ENCODE measurements at places on chromosomes 4 and X. TPM values are rescaled to one million over a fixed set of nuclear protein-coding genes. Genes with fewer than 3 reads are reported as not detected.

Gene SMIM10
- 1.8 TPM for total RNA-seq

Gene BST1
- 4.1 TPM for total RNA-seq

Gene ELK1
- total RNA-seq, result 17.5 TPM

Gene TMPRSS11D
- not detected for total RNA-seq

Gene PLAC1
- not detected for total RNA-seq

Gene CAPN6
- 0.13 TPM for total RNA-seq

Gene BGN
- total RNA-seq, result 73.0 TPM

Gene UGT2B15
- total RNA-seq, result not detected

Gene ATP8A1
- 238 TPM for total RNA-seq

Gene HSFX4
- not detected for total RNA-seq

Gene EIF4E
- total RNA-seq, result 144 TPM

Gene PSAPL1
- not detected for total RNA-seq

Gene NEUROG2
- total RNA-seq, result not detected

- H3K36me3 ChIP-seq, result no peaks in the 10 kb centered on the region
- no peak overlapping the region for H3K27ac ChIP-seq
- H3K4me3 ChIP-seq, result no peak overlapping the region
- no peak for DNase-seq
- no peaks in the 10 kb centered on the region for H3K27me3 ChIP-seq
Measured at GRCh38 chr4:73684097-73684496, 56.3 kb upstream of the CXCL8 start.

GRCh38 chr4:76210452-76210851, 3.2 kb downstream of the SCARB2 start:
- H3K4me1 ChIP-seq, result peaks cover 42% of the 10 kb centered on the region
- H3K27me3 ChIP-seq, result no peaks in the 10 kb centered on the region
- H3K36me3 ChIP-seq, result no peaks in the 10 kb centered on the region
- H3K4me3 ChIP-seq, result no peak overlapping the region

GRCh38 chr4:33334416-33334815, 2614.2 kb downstream of the PCDH7 start:
- H3K4me1 ChIP-seq, result no peaks in the 10 kb centered on the region
- no peaks in the 10 kb centered on the region for H3K36me3 ChIP-seq

DNA sequence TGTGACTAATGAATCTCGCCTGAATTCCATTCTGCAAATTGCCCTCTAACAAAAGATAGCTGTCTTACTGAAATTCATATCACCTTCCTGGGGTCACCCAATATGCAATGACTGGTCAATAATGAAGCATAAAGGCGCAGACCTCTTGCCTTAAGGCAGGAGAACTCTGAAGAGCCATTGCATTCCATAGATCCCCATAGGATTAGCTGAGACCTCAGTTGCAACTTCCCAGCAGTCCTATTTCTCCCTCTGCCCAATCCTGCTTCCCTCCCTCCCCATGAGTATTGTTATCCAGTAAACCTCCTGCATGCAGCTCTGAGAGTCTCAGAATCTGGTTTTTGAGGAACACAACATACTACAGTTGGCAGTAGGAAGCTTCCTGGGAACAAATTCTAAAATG, 396.5 kb downstream of the DCAF12L2 start:
- H3K36me3 ChIP-seq, result no peaks in the 10 kb centered on the region
- DNase-seq, result no peak
- no peak overlapping the region for H3K27ac ChIP-seq
- no peaks in the 10 kb centered on the region for H3K27me3 ChIP-seq
- no peaks in the 10 kb centered on the region for H3K4me1 ChIP-seq

- H3K36me3 ChIP-seq, result peaks cover 24% of the 10 kb centered on the region
- no peaks in the 10 kb centered on the region for H3K27me3 ChIP-seq
- no peak overlapping the region for H3K4me3 ChIP-seq
- peak; percentile 0 for DNase-seq
- H3K4me1 ChIP-seq, result peaks cover 16% of the 10 kb centered on the region
- no peak overlapping the region for H3K27ac ChIP-seq
Measured at GRCh38 chr4:1240721-1241465, 8.0 kb downstream of the CTBP1 start.

GRCh38 chrX:118726396-118726795, 1.0 kb upstream of the IL13RA1 start:
- H3K27ac ChIP-seq, result peak overlapping the region; percentile 93
- no peak for DNase-seq
- H3K36me3 ChIP-seq, result no peaks in the 10 kb centered on the region
- no peak overlapping the region for H3K4me3 ChIP-seq
- peaks cover 26% of the 10 kb centered on the region for H3K4me1 ChIP-seq

GRCh38 chr4:97984545-97985131, 158.6 kb downstream of the STPG2 start:
- H3K27ac ChIP-seq, result no peak overlapping the region
- DNase-seq, result no peak
- H3K4me1 ChIP-seq, result no peaks in the 10 kb centered on the region
- H3K4me3 ChIP-seq, result no peak overlapping the region
- no peaks in the 10 kb centered on the region for H3K36me3 ChIP-seq

DNA sequence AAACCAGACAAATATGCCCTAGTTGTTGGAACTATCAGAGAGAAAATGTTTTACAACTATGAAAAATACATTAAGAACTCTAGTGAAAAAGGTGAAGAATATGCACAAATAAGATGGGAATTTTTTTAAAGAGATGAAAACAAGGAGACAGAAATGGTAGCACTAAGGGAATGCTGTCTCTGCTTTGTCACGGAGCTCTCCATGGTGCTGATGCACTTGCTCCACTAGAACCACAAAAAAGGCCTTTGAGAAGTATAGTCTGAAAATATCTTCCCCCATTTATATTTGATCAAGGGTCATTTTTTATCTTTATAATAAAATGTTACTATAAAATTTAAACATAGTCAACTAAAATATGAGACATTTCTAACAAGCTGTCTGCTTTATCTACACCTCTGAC, 1655.5 kb upstream of the AGA start:
- H3K27ac ChIP-seq, result no peak overlapping the region
- H3K4me3 ChIP-seq, result no peak overlapping the region
- no peak for DNase-seq
- H3K27me3 ChIP-seq, result no peaks in the 10 kb centered on the region
- no peaks in the 10 kb centered on the region for H3K4me1 ChIP-seq

- H3K4me3 ChIP-seq, result no peak overlapping the region
- no peak overlapping the region for H3K27ac ChIP-seq
- H3K4me1 ChIP-seq, result peaks cover 14% of the 10 kb centered on the region
- no peak for DNase-seq
- no peaks in the 10 kb centered on the region for H3K27me3 ChIP-seq
Measured at GRCh38 chr4:38313999-38314561, 349.9 kb upstream of the KLF3 start.

- H3K4me3 ChIP-seq, result no peak overlapping the region
- no peaks in the 10 kb centered on the region for H3K27me3 ChIP-seq
- DNase-seq, result no peak
- H3K4me1 ChIP-seq, result no peaks in the 10 kb centered on the region
- H3K27ac ChIP-seq, result no peak overlapping the region
Measured at GRCh38 chrX:78123190-78123589, 16.3 kb downstream of the TAF9B start.

DNA sequence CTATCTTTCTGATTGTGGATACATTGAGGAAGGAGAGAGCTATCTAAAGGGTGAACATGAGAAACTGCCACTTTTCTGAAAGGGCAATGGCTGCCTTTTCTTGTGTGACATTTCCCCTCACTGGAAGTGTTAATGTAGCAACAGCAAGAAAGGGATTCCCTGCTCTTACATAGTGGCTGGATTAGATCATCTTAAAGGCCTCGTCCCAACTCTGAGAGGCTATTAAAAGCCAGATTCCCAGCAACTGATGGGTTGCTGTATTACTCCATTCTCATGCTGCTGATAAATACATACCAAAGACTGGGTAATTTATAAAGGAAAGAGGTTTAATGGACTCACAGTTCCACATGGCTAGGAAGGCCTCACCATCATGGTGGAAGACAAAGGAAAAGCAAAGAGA, 33.7 kb upstream of the ADH7 start:
- H3K27me3 ChIP-seq, result no peaks in the 10 kb centered on the region
- no peaks in the 10 kb centered on the region for H3K4me1 ChIP-seq
- H3K36me3 ChIP-seq, result no peaks in the 10 kb centered on the region
- no peak overlapping the region for H3K27ac ChIP-seq

DNA sequence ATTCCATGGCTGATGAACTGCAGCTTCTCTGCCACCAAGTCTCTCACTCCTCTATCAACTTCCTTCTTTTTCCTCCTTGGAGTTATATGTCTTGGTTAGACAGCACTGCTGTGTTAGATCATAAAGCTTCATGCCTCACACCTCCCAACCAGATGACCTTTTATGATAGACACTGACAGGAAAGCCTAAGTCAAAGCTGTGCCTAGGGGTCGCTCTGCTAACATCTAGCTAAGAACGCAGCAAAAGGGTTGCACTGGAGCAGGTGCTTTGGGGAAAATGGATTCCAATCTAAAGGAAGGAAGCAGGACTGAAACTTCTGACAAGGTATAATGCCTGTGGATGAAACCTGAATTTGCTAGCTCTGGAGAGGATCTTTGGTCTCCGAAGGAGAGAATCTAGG, 509.7 kb downstream of the SMARCA1 start:
- H3K4me1 ChIP-seq, result no peaks in the 10 kb centered on the region
- H3K27ac ChIP-seq, result no peak overlapping the region
- no peak for DNase-seq
- no peaks in the 10 kb centered on the region for H3K36me3 ChIP-seq

DNA sequence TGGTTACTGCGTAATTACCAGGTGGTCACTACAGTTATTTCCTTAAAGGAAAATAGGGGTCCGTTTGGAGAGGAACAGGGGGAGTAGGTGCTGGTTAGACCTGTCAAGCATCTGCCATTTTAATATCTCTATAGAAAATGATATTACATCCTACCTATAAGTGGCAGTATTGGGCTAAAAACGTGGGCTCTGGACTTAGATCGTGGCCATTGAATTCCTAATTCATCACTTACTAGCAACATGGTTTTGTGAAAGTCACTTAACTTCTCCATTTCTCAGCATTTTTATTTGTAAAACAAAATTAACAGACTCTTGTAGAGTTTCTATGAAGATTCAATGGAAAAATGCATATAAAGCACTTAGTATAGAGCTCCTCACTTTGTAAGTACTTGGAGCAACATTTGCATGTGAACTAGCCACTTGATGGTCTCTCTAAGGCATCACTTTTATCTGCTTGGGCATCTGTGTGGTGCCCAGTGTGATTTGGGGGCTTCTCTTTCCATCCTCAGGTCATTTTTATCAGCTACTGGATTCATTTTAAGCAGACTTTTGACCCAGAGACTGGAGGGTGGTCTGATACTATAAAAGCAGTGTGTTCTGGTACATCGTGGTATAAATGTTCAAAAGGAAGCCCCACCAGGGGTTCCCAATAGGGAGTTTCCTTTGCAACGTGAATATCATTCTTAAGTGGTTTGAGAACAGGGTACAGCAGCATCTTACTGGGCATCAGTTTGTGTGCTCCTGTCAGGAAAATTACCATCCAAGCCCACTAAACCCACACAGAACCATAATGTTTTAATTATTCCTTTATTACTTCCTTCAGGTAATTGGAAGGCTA, 42.7 kb upstream of the RASSF6 start:
- DNase-seq, result no peak
- no peak overlapping the region for H3K27ac ChIP-seq
- no peaks in the 10 kb centered on the region for H3K36me3 ChIP-seq
- H3K4me1 ChIP-seq, result peaks cover 13% of the 10 kb centered on the region

- no peaks in the 10 kb centered on the region for H3K36me3 ChIP-seq
- peaks cover 49% of the 10 kb centered on the region for H3K4me1 ChIP-seq
- no peak overlapping the region for H3K27ac ChIP-seq
- no peak overlapping the region for H3K4me3 ChIP-seq
- no peaks in the 10 kb centered on the region for H3K27me3 ChIP-seq
- peak; percentile 78 for DNase-seq
Measured at GRCh38 chr4:139144911-139145551, 32.0 kb downstream of the ELF2 start.

DNA sequence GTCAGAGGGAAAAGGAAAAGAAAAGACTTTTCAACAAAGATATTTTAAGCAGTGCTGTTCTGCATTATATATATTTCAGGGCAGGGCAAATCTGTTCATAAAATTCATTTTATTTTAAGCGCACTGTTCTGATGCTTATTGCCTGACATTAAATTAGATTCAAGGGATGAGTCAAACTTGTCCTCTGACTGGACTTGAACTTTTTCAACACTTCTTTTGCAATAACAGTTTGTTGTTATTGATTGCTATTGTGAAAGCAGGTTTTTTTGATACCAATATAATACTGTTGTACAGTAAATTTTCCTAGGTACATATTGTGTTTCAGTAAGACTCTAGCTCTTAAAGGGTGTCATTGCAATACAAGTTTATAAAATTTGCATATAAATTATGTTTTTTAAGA, 481.3 kb downstream of the NAF1 start:
- H3K36me3 ChIP-seq, result no peaks in the 10 kb centered on the region
- no peak overlapping the region for H3K4me3 ChIP-seq
- no peaks in the 10 kb centered on the region for H3K27me3 ChIP-seq
- H3K4me1 ChIP-seq, result no peaks in the 10 kb centered on the region
- H3K27ac ChIP-seq, result no peak overlapping the region

DNA sequence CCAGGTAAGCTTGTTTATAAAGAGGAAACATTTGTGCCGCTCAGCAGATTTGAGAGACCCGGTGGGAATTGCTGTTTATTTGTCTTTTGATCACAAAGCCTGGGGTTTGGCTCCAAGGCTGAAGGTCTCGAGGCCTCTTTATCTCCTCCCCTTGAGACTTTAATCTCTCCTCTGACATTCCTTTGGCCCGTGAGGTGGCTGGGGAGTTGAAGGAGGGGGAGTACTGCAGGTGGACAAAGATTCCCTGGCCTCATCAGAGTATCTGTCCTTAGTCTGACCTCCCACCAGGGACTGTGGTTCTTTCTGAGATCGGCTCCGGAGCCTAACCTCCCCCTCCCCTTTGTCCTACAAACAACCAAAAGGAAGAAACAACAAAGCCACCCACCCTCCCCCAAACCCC, 216.5 kb downstream of the MID1IP1 start:
- H3K27me3 ChIP-seq, result no peaks in the 10 kb centered on the region
- H3K4me3 ChIP-seq, result no peak overlapping the region
- H3K36me3 ChIP-seq, result no peaks in the 10 kb centered on the region

- peaks cover 4% of the 10 kb centered on the region for H3K4me1 ChIP-seq
- H3K27me3 ChIP-seq, result no peaks in the 10 kb centered on the region
- H3K27ac ChIP-seq, result peak overlapping the region; percentile 56
- peak; percentile 38 for DNase-seq
- H3K36me3 ChIP-seq, result no peaks in the 10 kb centered on the region
Measured at GRCh38 chr4:4990857-4991540, 28.3 kb downstream of the CYTL1 start.

GRCh38 chr4:181821039-181822004, 421.9 kb upstream of the TENM3 start:
- H3K27ac ChIP-seq, result no peak overlapping the region
- H3K36me3 ChIP-seq, result no peaks in the 10 kb centered on the region
- H3K4me1 ChIP-seq, result no peaks in the 10 kb centered on the region

Measured in thyroid gland (tissue), 4 donors.